CD4-positive, alpha-beta T cell treated with Interleukin-15 for 4 hours (primary cell): ENCODE measurements at places on chromosomes 1 and 21.

DNA sequence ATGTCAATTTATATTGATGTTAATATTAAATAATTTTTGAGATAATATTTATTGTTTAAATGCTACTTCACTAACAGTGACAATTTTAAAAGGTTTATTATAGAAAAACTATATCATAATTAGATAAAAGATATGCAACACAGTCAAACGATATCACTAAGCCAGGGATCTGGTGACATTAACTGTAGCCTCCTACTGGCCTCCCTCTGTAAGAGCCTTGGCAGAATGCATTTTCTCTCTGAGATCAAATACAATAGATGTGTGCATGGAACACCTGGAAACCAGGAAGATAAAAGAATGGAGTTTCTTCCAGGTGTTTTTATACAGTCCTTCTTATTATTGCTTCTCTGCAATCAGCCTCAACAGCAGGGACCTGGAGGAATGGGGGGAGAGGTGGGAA is 1762.1 kb downstream of the BRINP3 start:
- DNase-seq: no peak

DNA sequence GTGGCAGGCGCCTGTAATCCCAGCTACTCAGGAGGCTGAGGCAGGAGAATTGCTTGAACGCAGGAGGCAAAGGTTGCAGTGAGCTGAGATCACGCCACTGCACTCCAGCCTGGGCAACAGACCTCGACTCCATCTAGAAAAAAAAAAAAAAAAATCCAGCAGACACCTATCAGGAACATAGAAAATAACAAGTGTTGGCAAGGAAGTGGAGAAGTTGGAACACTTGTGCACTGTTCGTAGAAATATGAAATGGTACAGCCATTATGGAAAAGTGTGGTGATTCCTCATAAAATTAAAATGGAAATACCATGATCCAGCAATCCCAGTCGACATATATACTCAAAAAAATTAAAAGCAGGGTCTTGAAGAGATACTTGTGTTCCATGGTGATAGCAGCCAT is 12.0 kb upstream of the C1orf162 start:
- DNase-seq: no peak

DNA sequence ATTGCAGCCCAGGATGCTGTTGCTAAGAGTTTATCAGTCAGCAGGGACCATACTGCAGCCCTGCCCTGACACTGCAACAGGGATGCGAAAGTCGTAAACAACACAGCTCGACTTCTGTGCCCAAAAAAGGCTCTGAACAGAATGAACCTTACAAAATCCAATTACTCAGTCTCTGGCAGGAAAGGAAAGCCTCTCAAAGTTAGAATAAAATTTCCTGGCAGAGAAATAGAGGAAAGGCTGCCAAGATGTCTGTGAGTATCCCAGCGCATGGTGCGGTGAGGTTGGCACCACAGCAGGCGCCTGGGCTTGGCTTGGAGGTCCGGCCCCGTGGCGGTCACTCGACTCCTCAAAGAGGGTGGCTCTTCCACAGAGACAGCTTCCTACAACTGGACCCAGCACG is 185.8 kb downstream of the PCP4 start:
- DNase-seq: no peak

DNA sequence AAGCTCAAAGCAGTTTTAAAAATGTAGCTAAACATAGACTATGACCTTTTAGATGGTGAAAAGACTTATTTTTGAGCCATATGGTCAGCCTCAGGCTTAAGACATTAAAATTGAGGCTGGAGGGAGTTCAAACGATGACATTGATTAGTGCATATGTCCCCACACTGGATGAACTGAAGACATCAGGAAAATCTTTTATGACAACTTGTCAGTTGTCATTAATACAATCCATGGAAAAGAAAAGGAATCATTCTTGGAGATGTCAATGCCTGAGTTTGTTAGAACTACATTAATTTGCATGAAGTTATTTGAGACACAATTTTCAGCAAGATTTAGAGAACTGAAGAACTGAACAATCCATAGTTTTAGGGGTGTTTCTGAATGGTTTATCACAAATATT is 349.9 kb downstream of the COL11A1 start:
- DNase-seq: no peak

DNA sequence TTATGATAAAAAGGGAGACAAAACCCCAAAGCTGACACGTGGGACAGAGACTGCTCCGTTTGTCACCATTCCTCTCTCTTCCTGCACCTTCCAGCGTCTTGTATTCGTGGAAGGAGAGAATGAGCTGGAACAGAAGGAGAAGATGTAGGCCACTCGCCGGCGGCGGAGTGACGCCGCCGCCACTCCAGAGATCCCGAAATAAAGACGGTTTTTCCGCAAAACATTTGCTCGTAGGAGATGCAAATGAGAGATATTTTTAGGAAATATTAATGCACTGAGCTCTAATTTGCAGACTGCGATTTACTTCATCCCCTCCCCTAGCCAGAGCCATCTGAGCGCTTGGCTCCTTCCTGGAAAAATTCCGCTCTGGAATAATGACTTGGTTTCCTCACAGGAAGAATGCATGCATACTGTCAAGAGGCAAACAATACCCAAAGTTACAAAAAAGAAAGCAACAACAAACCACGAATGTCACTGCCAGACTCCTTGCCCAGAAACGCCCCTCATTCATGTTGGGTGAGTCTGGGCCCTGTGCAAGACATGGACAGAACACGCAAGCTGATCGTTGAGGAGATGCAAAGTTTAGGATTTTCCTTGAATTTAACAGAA is 18.0 kb upstream of the ADARB1 start:
- DNase-seq: no peak

- DNase-seq: no peak
These were observed 215.9 kb downstream of the DISC1 start for GRCh38 chr1:231842441-231842840.

DNA sequence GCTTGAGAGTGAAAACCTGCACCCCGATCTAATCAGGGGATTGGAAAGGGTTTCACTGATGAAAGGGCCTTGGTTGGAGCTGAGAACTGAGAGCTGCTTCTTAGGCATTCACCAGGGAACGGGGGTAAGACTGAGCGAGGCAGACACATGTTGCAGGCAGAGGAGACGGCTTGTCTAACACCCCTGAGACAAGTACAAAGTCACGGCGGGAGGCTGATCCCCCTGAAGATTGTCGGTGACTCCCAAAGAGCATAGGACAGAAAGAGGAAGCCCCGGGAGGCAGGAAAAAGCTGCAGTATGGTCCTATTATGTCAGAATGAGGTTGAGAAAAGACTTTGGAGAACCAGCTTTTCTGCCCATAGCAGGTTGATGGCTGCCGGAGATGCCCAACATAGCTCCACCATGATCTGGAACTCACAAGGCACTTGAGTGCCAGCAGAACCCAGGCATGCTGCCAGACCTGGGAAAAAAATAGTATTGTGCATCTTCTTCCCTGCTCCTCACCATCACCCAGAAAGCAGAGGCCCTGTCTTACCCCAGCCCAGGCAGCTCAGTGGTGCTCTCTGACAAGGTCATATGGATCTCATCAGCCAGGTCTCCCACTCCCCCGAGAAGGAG is 463.9 kb upstream of the PROX1 start:
- no peak for DNase-seq

- DNase-seq: no peak
These were observed 50.1 kb downstream of the AKT3 start for GRCh38 chr1:243799908-243800307.

DNA sequence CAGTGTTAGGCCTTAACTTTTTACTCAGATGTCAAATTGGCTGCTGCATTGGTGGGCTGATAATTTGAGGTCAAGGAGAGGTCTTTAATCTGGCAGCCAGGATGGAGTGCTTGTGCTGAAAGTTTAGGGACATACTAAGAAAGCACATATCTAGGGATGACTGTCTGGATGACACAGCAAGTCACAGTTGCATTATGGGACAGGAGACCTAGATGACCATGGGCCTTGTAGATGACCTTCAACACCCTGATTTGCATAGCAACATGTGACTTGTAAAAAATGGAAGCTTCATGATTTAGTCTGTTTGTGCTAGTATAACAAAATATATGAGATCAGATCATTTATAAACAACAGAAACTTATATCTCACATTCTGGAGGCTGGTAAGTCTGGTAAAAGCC is 18.0 kb upstream of the HSD3B2 start:
- DNase-seq: no peak

DNA sequence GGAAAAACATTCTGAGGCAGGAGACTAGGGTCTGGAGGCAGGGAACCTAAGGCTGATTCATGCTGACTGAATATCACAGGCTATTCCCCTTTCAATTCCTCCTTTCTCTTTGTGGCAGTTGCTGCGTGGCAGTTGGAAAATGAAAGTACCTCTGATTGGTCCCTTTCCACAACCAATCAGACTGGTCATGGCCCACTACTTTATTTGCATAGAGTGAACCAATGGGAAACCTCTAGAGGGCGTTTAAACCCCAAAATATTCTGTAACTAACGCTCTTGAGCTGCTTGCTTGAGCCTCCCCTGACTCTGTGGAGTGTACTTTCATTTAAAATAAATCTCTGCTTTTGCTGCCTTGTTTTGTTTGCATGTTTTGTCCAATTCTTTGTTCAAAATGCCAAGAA is 27.7 kb upstream of the VN1R5 start:
- no peak for DNase-seq

GRCh38 chr1:165696625-165697100 is 1.7 kb downstream of the ALDH9A1 start:
- no peak for DNase-seq

GRCh38 chr1:240293706-240294105 is 202.0 kb downstream of the FMN2 start:
- DNase-seq: no peak

DNA sequence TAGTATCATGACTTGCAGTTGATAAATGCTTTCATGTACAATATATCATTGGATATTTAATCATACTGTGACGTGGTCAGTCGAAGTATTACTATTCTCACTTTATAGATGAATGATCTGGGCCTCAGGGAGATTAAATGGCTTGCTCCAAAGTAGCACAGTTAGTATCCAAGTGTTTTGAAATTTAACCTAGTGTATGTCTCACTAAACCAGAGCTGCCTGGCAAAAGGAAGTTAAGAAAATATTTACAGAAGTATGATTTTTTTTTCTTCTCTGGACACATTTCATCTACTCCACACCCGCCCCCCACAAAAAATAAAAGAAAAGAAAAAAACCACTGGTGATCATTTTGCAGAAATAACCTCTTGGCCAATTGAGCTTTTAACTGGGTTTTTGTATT is 71.9 kb upstream of the CXADR start:
- DNase-seq: no peak

DNA sequence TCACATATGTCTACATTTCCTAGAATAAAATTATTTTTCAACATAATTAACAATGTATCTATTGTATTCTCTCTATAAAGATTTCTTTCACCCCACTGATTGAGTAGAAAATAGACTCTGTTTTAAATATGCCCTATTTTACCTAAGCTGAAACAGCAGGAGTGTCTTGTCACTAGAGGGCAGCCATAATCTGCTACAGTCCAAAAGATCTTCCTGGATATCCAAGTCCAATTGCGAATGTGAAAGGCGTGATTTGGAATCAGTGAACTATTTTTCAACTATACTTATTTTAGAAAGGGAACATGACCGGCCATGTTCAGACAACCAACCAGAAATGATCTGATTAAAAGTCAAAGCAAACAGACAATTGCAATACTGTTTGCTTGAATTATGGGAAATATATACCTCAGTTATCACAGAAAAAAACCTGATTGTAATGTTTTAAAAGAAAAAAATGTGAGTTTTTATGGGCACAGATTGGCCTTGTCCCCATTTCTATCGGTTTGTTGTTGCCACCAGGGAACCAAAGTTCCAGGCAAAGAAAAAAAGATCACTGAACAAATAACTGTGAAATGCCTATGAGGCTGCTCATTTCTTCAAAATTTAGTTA is 1211.0 kb upstream of the ADGRL4 start:
- no peak for DNase-seq

DNA sequence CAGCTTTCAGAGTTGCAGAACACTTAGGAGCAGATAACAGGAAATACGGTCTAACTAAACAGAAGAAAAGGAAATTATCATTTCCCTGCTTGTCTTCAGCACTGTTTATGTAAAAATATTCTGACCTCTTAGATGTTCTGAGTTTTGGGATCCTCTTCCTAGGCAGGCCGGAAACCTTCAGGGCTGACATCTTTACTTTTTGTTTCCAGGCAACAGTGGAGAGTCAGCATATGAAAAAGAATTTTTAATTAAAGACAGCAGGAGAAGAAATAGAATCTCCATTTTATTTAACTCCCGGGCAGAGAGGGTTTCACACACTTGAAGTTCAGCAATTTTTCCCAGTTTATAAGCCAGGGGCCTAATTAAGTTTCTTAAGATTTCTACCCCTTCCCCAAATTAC is 5.1 kb upstream of the RIPPLY3 start:
- DNase-seq: no peak

GRCh38 chr1:218478336-218478735 is 133.2 kb downstream of the TGFB2 start:
- DNase-seq: no peak

DNA sequence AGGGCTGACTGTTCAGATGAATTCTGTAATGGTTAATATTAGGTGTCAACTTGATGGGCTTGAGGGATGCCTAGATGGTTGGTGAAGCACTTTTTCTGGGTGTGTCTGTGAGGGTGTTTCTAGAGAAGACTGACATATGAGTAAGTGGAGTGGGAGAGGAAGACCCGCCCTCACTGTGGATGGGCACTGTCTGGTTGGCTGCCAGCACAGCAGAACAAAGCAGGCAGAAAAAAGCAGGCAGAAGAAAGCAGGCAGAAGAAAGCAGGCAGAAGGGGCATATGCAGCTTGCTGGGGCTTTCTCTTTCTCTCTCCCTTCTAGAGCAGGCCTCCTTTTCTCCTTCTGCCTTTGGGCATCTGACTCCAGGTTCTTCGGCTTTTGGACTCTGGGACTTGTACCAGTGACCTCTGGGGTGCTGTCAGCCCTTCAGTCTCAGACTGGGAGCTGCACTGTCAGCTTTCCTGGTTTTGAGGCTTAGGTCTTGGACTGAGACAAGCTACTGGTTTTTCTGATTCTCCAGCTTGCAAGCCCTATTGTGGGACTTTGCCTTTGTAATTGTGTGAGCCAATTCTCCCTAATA is 42.9 kb upstream of the CD2 start:
- DNase-seq: no peak

- DNase-seq: no peak
These were observed 30.0 kb upstream of the ETS2 start for GRCh38 chr21:38775733-38776132.

GRCh38 chr21:35609263-35609662 is 451.1 kb downstream of the SETD4 start:
- DNase-seq: no peak

GRCh38 chr1:15966081-15966955 is 9.6 kb downstream of the ZBTB17 start:
- DNase-seq: peak; percentile 67

DNA sequence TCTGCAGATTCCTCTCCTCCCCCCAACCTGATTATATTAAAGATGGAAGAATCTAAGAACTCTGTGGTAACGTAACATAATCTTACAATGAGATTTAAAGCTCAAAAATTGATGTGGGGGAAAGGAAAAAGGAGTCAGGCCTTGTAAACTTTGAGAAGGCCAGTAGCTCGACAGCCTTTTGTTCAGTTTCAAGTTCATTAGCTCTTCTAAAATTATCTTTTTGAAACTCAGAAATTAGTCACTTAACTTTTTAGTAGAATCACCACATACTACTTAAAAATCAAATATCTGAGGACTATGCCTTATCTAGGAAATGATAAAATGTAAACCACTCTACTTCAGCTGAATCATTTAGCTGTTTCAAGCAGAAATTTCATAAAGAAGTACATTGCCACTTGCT is 996.2 kb downstream of the AMY1C start:
- no peak for DNase-seq

GRCh38 chr1:16972189-16972895 is 8.1 kb downstream of the MFAP2 start:
- DNase-seq: no peak
